ENCODE measurements at places on chromosomes 12 and 14.

GRCh38 chr12:72578327-72578726 is 306.2 kb downstream of the TRHDE start:
- no peak for DNase-seq

DNA sequence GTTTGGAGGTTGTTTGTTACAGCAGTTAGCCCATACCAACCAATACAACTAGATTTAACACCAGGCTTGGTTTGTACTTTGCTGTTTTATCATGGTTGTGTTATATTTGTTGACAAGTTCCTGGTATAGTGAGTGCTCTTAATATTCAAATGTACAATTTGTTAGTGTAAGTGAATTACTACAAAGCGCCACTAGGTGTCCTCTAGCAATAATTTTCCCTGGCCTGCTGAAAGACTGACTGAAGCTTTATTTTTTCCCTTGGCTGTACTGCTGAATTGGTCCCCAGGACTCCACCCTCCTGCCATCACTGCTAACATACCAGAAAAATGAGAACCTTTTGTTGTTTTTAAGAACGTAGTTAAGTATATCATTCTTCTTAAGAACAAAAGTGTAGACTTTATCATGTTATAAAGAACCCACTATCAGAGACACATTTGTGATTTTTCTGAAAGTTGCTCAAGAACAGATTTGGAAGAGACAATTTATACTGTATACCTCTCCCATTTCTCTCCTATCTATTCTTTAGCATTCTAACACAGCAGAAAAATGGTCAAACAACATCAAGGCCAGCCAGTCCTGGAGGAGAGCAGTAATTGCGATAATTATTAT is 75.3 kb upstream of the FAR2 start:
- DNase-seq, result no peak

DNA sequence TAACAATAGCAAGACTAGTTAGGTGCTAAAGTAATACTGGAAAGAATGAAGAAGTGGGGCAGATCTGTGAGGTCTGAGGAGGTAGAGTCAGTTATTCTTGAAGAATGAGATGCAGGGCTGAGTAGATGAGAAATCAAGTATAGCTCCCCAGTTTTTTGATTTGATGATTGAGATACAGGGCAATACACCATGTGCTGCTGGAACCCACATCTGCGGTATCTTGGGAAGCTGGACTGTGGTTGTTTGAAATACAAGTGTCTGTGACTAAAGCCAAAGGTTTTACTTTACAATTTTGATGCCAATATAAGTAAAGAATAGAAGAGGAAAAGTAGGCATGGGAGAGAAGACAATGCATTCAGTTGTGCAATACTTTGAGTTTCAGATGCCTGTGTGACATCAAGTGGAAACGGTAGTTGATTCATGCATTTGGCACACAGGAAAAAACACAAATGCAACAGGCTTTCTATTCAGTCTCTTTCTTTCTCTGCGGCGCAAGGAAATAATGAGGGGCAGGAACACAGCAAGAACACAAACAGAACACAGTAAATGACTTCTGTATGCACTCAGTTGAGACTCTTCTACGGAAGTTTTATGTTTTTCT is 190.2 kb upstream of the SLC38A2 start:
- no peak for DNase-seq

DNA sequence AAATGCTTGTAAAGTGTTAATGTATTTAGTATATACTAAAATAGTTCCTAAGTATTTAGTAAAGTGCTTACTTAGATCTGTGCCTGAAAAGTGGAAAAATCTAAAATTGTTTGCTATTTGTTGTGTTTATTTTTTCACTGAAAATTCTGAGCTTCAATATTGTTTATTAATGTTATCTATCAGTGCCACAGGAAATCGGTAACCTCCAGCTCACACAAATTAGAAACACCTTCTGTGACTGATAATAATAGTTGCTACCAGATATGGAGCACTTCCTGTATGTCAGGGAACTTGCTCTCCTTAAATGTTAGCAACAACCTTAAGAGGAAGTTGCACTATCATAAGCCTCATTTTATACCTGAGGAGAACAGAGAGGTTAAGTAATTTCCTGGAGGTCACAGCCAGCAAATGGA is 723 bp upstream of the LRP10 start:
- DNase-seq, result no peak

- DNase-seq, result no peak
Observed at GRCh38 chr14:37246427-37246829, 48.7 kb downstream of the MIPOL1 start.

- DNase-seq, result no peak
Observed at GRCh38 chr12:77407931-77408330, 342.6 kb upstream of the E2F7 start.

GRCh38 chr12:30457621-30458289 is 237.9 kb downstream of the IPO8 start:
- DNase-seq, result no peak

DNA sequence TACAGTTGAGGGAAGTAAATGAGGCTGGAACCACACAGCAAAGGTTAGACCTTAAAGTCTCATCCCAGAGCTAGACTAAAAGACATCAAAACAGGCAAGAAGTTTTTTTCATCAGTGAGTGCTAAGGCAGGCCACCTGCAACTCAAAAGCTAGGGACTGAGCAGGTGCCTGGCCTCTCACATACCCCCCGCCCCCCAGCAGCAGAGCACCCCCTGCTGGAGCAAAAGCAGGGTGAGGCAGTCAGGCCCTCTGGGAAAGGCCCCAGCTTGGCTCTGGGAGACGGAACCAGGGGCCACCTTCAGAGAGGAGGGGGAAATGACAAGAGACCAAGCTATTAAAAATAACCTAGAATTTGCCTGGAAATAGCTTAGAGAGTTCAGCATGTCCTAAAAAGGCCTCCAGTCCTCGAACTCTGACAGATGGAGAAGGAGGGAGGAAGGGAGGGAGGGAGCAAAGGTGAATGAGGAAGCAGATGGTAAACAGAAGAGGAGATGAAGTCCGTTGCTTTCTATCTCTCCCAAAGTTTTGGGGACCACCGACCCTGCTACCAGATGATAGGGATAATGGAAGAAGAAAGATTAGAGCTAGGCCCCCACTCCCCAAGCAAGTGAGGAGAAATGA is 1.8 kb downstream of the ITGA7 start:
- DNase-seq, result no peak

GRCh38 chr12:132593938-132594358 is 16.4 kb downstream of the LRCOL1 start:
- DNase-seq, result no peak

- no peak for DNase-seq
Observed at GRCh38 chr14:63387711-63388110, 69.0 kb upstream of the GPHB5 start.

DNA sequence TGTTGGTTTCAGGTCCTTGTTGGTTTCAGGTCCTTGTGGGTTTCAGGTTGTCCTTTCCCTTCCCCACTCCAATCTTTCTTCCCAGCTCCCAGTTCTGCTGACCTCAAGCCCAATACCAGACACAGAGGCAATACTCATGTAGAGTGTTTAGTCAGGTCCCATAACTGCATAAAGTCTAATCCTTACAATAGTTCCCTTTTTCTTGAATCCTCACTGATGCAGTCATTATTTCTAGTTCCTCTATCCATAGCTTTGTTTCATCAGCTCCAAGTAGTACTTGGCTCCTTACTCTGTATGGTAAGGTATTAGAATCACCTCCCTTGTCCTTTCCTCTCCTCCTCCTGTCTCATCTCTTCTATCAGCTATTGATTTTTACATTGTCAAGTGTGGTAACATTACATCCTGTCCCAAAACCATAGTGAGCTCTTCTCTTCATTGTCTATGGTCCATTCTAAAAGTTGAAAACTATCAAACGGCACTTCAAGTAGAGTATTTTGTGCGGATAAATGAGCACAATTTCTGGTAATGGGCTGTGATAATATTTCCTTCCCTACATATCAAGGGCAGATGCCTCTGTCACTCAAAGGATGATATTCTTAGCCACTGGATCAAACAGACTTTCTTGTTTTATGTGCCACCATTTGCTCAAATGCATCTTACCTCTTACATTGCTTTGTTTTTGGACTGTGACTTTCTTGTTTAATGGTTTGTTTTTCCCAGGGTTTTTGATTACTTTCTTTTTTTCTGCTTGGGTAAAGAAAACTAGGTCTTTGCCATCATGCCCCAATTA is 57.2 kb upstream of the JDP2 start:
- DNase-seq, result no peak

DNA sequence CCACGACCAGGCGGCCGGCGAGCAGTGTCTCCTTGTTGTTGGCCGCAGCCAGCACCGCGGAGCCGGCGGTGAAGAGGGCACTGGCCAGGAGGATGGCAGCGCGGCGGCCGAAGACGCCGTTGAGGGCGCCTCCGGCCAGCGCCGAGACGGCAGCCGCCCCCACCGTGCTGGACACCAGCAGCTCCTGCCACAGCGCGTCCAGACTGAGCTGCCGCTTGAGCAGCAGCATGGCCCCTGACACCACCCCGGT is 691 bp downstream of the SLC2A13 start:
- no peak for DNase-seq

DNA sequence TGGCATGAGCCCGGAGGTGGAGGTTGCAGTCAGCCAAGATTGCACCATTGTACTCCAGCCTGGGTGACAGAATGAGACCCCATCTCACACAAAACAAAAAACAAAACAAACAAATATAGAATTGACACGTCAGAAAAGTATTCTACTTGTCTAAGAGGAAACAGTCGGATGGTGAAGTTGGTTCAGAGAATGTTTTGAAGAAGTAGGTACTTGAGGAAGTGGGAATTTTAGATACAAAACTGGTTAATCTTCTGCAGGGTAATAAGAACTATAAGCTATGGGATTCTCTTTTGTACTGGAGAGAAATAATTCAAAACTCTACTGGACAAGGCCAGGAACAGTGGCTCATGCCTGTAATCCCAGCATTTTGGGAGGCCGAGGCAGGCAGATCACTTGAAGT is 14.6 kb upstream of the TCTN1 start:
- no peak for DNase-seq

GRCh38 chr12:78181544-78182162 is 351.0 kb downstream of the NAV3 start:
- no peak for DNase-seq

- no peak for DNase-seq
Observed at GRCh38 chr14:80792771-80793170, 148.8 kb downstream of the CEP128 start.

DNA sequence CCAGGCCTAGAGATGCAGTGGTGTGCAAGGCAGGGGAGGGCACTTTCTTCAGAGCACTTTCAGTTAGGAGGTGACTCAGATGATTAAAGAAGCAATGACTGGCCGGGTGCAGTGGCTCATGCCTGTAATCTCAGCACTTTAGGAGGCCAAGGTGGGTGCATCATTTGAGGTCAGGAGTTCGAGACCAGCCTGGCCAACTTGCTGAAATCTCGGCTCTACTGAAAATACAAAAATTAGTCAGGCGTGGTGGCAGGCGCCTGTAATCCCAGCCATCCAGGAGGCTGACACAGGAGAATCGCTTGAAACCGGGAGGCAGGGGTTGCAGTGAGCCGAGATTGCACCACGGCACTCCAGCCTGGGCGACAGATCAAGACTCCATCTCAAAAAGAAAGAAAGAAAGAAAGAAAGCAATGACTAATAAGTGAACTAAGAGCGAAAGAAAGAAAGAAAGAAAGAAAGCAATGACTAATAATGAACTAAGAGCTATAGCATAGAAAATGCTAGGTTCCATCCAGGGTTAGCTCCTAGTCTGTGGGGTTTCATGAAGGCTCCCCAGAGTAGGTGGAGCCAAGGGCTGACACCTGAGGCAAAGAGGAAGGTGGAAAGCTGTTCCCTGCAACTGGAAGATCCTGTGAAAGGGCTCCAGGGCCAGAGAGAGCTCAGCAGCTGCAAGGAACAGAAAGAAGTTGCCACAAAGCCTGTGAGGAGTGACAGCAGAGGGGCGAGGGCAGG is 334.5 kb downstream of the CACNA1C start:
- DNase-seq, result no peak

- no peak for DNase-seq
Observed at GRCh38 chr12:33116284-33116683, 219.7 kb upstream of the PKP2 start.

- no peak for DNase-seq
Observed at GRCh38 chr14:90398315-90398839, 1.5 kb downstream of the CALM1 start.

GRCh38 chr14:37695866-37696265 is 100.4 kb downstream of the TTC6 start:
- no peak for DNase-seq
